ENCODE measurements at places on chromosomes 7 and 10. TPM values are rescaled to one million over a fixed set of nuclear protein-coding genes. Genes with fewer than 3 reads are reported as not detected.

Gene LIPM
- total RNA-seq = not detected

Gene SFRP4
- total RNA-seq = 2.6 TPM

Gene TNS3
- total RNA-seq = 59.6 TPM

Gene ITPRID1
- total RNA-seq = not detected

Gene MTPN
- 104 TPM for total RNA-seq

Gene STOX1
- 0.82 TPM for total RNA-seq

Gene ZMIZ1
- total RNA-seq = 26.2 TPM

Gene SPDYE8
- total RNA-seq = not detected

Gene ACTL6B
- not detected for total RNA-seq

Gene PVRIG
- not detected for total RNA-seq

Gene EVX1
- total RNA-seq = not detected

Gene ARHGEF35
- total RNA-seq = 0.60 TPM

Gene AFAP1L2
- 0.51 TPM for total RNA-seq

Gene PDZD7
- total RNA-seq = 0.35 TPM

Gene SUN3
- not detected for total RNA-seq

Gene CCDC6
- 35.1 TPM for total RNA-seq

All from pericardium fibroblast (primary cell).